ENCODE measurements at places on chromosomes 5 and 9.

DNA sequence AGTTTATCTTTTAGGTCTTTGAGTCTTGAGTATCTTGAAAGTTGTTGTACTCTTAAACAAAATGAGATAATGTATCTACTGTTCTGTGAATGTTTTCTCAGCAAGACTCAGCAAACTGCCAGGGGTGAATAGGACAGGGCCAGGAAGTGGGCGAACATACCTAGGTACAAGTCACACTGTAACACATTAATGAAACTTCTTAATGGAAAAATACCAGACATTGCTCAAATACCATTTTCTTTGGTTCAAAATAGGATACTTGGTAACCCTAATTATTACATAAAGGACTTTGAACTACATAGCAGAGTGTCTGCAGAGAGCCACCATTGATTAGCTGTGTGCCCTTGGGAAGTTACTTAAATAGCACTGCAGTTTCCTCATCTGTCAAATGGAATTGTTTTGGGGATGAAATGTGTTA, 197.5 kb downstream of the ARHGEF28 start:
- DNase-seq, result no peak

- DNase-seq, result no peak
Measured at GRCh38 chr9:127319366-127320114, 55.0 kb downstream of the GARNL3 start.

GRCh38 chr5:66958980-66959641, 237.5 kb downstream of the CD180 start:
- no peak for DNase-seq

GRCh38 chr5:307794-308579, 13.5 kb upstream of the AHRR start:
- no peak for DNase-seq

DNA sequence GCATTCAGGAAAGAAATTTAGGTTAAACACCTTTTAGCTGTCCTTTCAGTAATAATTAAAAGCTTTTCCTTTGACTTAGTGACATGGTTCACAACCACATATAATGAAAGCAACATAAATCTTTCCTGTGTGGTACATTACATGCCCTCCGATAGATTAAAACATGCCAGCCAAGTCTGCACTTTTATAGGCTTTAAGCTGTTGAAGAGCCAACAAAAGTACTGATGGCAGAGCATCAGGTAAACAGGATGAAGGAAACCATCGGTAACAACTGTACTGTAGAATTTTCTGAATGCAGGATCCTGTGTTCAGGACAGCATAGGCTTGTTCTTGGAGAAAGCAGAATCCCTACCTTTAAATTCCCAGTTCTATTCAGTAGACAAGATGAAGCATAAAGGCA, 226.6 kb downstream of the MLLT3 start:
- DNase-seq, result no peak

- peak; percentile 46 for DNase-seq
Measured at GRCh38 chr9:92989561-92989960, 42.2 kb downstream of the FGD3 start.

- DNase-seq, result no peak
Measured at GRCh38 chr9:119701651-119702050, 332.4 kb upstream of the BRINP1 start.

- peak; percentile 24 for DNase-seq
Measured at GRCh38 chr5:14834584-14835550, 36.7 kb downstream of the ANKH start.

- no peak for DNase-seq
Measured at GRCh38 chr5:153400931-153401330, 89.5 kb upstream of the GRIA1 start.

GRCh38 chr9:33623658-33624586, 99.9 kb downstream of the ANKRD18B start:
- DNase-seq, result peak; percentile 77

DNA sequence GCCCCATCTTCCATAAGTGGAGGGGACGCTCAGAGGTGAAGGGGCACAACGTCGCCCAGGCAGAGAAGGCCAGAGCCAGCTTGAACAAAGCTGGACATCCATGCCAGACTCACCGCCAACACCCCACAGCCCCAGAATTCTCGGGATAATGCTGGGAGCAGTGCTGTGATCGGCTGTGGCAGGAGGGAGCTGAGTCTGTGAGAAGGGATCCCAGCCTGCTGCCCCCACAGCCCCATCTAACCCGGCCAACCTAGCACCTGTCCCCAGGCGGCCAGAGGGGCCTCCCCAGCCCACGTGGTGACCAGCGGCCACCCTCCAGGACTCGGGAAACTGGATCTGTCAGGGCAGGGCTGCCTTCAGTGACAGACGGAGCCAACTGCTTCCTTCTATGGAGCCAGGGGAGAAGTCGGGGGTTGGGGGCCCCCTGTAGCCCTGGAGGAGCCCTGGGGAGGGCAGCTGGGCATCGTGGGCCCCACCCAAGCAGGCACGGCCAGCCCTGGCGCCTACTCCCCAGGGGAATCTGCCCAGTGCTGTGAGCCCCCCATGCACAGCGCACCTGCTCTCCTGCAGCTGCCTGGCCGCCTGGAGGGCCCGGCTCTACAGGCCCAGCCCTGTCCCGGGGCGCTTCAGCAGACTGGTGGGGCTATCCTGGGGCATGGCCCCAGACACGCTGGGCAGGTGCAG, 6.0 kb downstream of the BRD3 start:
- DNase-seq, result no peak

- DNase-seq, result no peak
Measured at GRCh38 chr5:146365618-146366017, 27.0 kb downstream of the POU4F3 start.

Measured in LoVo (cell line).